Naive thymus-derived CD4-positive, alpha-beta T cell (primary cell): ENCODE measurements at places on chromosomes 13 and 19. TPM values are rescaled to one million over a fixed set of nuclear protein-coding genes. Genes with fewer than 3 reads are reported as not detected.

KIRREL2 gene
- 0.29 TPM for total RNA-seq

FBXO17 gene
- total RNA-seq, result not detected in 2 replicates

NRTN gene
- 0.94 TPM for total RNA-seq

GRCh38 chr19:5045956-5046338 lies 77.0 kb downstream of the KDM4B start:
- no peaks in the 10 kb centered on the region for H3K4me1 ChIP-seq
- peaks cover under 1% of the 10 kb centered on the region for H3K36me3 ChIP-seq
- DNase-seq, result no peak
- no peak overlapping the region for H3K4me3 ChIP-seq

LNX2 gene
- total RNA-seq, result 10.6 TPM

DNA sequence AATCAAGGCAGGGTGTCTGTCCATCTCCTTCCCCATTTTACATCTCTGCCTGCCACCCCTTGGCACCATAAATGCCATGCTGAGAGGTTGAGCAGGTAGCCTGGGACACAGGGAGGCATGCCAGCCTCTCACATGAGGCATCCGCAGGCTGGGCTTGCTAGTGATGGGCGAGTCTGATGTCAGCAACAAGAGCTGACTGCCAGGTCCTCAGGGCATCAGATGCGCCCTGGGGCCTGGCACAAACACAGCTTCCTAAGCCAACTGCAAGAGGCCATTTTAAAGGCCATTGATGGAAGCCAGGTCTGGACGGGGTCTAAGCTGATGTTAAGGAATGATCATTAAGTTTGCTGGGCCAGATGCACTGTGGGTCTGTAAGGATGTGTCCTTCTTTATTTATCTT lies 34.6 kb downstream of the MYH14 start:
- H3K27ac ChIP-seq, result no peak overlapping the region
- H3K4me1 ChIP-seq, result no peaks in the 10 kb centered on the region
- H3K27me3 ChIP-seq, result no peaks in the 10 kb centered on the region
- DNase-seq, result no peak
- H3K36me3 ChIP-seq, result no peaks in the 10 kb centered on the region

ZGLP1 gene
- total RNA-seq, result 11.4 TPM

DNA sequence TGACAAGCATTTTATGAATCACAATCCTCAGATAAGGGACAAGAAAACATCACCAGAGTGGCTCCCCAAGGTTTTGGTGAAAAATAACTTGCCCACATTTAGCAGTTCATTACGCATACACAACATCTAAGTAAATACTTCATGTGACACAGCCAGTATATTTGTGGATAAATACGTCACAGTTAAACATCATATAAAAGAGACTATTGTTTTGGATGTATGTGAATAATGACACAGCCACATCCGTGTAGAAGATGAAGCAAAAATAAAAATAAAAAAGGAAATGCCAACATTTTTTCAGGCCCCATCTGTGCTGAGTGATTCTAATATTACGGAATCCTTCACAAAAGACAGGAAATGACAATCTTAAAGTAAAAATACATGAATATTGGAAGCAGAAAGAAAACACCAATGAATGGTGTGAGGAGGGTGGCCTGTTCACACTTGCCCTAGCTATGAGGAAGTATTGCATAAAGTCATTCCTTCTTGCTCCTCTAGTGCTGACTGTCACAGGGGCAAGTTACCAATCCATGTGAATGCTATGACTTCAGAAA lies 457.1 kb downstream of the KLF12 start:
- no peak overlapping the region for H3K4me3 ChIP-seq
- H3K27me3 ChIP-seq, result no peaks in the 10 kb centered on the region
- DNase-seq, result no peak
- H3K27ac ChIP-seq, result no peak overlapping the region

ZNF420 gene
- 34.9 TPM for total RNA-seq

DNA sequence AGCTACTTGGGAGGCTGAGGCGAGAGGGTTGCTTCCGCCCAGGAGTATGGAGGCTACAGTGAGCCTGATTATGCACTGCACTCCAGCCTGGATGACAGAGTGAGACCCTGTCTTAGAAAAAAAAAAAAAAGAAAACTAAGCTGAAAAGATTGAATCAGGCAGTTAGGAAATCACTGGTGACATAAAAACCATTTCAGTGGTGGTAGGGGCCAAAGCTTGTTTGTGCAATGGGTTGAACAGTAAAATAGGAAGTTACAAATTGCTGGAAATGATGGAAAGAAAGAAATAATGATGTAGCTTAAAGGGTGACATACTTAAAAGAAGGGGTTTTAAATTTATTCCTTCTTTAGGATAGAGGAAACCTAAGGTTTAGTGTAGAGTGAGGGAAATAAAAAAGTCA lies 4.8 kb upstream of the OXGR1 start:
- H3K27ac ChIP-seq, result no peak overlapping the region
- no peaks in the 10 kb centered on the region for H3K36me3 ChIP-seq
- DNase-seq, result no peak
- H3K4me1 ChIP-seq, result no peaks in the 10 kb centered on the region

HSPB6 gene
- not detected for total RNA-seq

NCCRP1 gene
- total RNA-seq, result not detected

GZMM gene
- total RNA-seq, result 31.5 TPM

- H3K36me3 ChIP-seq, result peaks cover 12% of the 10 kb centered on the region
- no peaks in the 10 kb centered on the region for H3K4me1 ChIP-seq
- H3K27me3 ChIP-seq, result no peaks in the 10 kb centered on the region
Observed at GRCh38 chr13:113470073-113470472, 16.8 kb upstream of the ADPRHL1 start.

DNA sequence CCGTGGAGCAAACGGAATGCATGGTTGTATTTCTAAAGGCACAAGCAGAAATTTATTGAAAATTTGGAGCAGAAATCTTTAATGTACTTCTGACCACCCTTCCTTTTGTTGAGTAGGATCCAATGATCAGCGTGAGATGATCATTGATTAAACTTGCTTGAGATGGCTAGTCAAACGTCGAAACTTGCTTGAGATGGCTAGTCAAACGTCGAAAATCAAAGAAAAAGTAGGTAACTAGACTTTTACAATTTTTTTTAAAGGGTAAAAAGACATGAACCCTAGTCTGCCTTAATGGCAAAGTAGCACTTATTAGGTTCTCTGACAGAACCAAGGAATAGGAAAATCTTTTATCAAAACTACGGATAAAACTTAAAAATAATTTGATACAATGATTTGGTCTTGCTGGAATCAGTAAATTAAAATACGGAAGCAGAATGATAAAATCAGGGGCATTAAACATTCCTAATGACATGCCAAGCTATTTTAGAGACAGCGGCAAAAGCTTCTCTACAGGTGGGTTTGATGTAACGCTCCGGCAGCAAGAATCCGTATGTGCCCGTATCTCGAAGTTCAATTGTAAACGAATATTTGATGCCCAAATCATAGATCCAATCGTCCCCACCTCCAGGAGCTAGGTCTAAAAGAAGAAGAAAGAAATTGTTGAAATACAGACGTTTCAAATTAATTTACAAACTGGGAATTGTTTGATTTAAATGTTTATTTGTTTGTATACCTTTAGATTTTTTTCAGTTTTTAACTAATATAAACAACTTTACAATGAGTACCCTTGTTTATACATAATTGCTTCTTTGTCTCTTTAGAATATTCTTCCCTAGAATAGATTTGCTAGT lies 841 bp upstream of the ZC3H13 start:
- peak overlapping the region; percentile 98 for H3K27ac ChIP-seq
- peak overlapping the region; percentile 89 for H3K4me3 ChIP-seq
- no peaks in the 10 kb centered on the region for H3K27me3 ChIP-seq
- no peak for DNase-seq
- H3K36me3 ChIP-seq, result no peaks in the 10 kb centered on the region

GRCh38 chr13:40982772-40983171 lies 36.3 kb downstream of the ELF1 start:
- peaks cover 34% of the 10 kb centered on the region for H3K4me1 ChIP-seq
- H3K27ac ChIP-seq, result peak overlapping the region; percentile 86
- no peaks in the 10 kb centered on the region for H3K27me3 ChIP-seq
- no peaks in the 10 kb centered on the region for H3K36me3 ChIP-seq
- DNase-seq, result no peak

DNA sequence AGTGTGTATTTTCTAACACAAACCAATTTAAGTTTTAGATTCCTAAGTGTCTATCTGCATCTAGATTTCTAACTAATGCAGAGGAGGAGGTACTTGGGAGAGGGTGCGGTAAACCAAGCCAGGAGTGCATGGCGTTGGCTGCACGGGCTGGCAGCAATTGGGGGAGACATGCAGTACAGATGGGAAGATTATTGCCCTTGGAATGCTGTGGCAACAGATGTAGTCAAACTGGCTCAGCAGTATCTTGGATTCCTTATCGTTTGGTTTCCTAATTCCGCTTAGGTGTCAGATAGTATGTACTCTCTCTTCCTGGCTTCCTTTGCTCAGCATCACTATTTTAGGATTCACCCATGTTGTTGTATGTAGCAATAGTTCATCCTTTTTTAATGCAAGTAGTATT lies 29.4 kb upstream of the STK24 start:
- no peaks in the 10 kb centered on the region for H3K27me3 ChIP-seq
- no peaks in the 10 kb centered on the region for H3K36me3 ChIP-seq
- H3K4me1 ChIP-seq, result no peaks in the 10 kb centered on the region
- no peak overlapping the region for H3K27ac ChIP-seq
- no peak for DNase-seq

ELAVL3 gene
- total RNA-seq, result 0.19 TPM in 1 of 2 replicates, not detected in the other

KASH5 gene
- 0.97 TPM for total RNA-seq

DNA sequence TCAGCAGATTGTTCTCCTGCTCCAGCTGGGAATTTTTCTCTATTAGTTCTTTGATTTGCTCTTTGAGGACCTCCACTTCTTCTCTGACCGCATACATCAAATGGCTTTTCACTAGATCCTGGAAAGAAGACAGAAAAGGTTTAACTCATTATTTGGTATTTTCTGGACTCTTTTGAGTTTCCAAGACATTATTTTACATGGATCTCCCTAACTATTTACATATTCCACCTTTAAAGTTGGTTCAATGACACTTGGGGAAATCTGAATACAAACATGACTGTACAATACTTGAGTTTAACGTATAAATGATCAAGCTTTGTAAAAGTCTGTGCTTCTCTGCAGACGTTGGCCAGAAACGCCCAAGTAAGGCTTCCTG lies 61.1 kb downstream of the SERP2 start:
- peaks cover 13% of the 10 kb centered on the region for H3K4me1 ChIP-seq
- DNase-seq, result no peak
- H3K27ac ChIP-seq, result peak overlapping the region; percentile 49
- no peaks in the 10 kb centered on the region for H3K27me3 ChIP-seq
- H3K36me3 ChIP-seq, result no peaks in the 10 kb centered on the region
- H3K4me3 ChIP-seq, result peak overlapping the region; percentile 65

GARIN5A gene
- 0.61 TPM for total RNA-seq

FXYD3 gene
- total RNA-seq, result not detected

DNA sequence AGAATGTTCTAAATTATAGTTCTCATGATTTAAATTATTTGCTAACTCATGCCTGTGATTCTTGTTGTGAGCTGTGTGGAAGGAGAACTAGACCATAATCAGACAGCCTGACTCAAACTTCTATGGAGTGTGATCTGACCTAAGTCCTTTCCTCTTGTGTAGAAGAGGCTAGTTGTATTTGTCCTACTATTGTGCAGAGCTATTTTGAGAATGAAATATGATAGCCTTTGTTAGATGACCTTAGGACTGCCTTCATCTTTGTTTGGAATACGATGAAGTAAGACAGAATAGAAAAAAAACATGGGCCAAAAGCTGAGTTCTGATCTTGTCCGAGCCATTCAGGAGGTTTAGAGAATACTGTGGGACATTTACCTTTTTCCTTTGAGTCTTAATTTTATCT lies 119.4 kb downstream of the STOML3 start:
- no peak overlapping the region for H3K27ac ChIP-seq
- DNase-seq, result no peak
- H3K27me3 ChIP-seq, result no peaks in the 10 kb centered on the region

SULT2A1 gene
- not detected for total RNA-seq

DNA sequence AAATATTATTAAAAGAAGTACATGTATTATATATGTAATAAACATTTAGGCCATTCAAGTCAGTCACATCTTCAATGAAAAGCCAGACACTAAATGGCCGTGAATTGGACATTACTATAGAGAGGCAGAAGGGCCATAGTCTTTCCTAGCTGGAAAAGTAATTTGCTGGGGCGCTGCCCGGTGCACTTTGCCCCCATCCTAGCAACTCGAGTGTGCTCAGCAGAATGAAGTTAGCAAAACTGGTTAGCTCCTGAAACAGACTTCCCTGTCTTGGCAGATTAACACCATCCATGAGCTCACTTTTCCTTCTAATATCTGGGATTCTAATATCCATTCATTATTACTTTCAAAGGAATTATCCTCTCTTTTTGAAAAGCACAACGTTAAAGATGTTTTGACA lies 2.8 kb upstream of the SPRYD7 start:
- no peak for DNase-seq
- no peaks in the 10 kb centered on the region for H3K27me3 ChIP-seq
- no peaks in the 10 kb centered on the region for H3K36me3 ChIP-seq
- H3K4me3 ChIP-seq, result no peak overlapping the region

- no peaks in the 10 kb centered on the region for H3K4me1 ChIP-seq
- H3K36me3 ChIP-seq, result peaks cover 8% of the 10 kb centered on the region
- H3K27me3 ChIP-seq, result no peaks in the 10 kb centered on the region
- no peak overlapping the region for H3K4me3 ChIP-seq
Observed at GRCh38 chr13:113327766-113328471, 30.9 kb downstream of the LAMP1 start.

ING1 gene
- total RNA-seq, result 14.4 TPM

DHDH gene
- total RNA-seq, result 1.7 TPM

DNA sequence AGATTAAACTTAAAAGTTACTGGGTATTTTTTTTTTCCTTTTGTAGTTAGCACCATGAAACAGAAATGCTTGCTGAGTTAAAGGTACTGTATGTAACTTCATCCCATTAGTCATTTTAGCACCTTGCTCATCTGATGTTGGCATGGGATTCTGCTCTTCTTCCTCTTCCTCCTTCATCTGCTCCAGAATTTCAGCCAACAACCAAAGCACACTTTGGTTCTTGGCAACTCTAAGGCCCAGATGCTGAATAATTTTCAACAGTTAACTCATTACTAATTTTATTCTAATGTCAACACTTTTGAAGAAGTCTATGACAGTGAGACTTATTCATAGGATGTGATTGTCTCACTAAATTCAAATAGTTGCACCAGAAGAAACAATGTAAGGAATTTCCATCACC lies 359.2 kb downstream of the KCTD12 start:
- DNase-seq, result no peak
- H3K27ac ChIP-seq, result no peak overlapping the region
- no peak overlapping the region for H3K4me3 ChIP-seq

- no peaks in the 10 kb centered on the region for H3K36me3 ChIP-seq
- H3K4me3 ChIP-seq, result no peak overlapping the region
- H3K27ac ChIP-seq, result no peak overlapping the region
- no peak for DNase-seq
- H3K4me1 ChIP-seq, result no peaks in the 10 kb centered on the region
Observed at GRCh38 chr13:59873856-59874255, 289.9 kb downstream of the DIAPH3 start.

DNA sequence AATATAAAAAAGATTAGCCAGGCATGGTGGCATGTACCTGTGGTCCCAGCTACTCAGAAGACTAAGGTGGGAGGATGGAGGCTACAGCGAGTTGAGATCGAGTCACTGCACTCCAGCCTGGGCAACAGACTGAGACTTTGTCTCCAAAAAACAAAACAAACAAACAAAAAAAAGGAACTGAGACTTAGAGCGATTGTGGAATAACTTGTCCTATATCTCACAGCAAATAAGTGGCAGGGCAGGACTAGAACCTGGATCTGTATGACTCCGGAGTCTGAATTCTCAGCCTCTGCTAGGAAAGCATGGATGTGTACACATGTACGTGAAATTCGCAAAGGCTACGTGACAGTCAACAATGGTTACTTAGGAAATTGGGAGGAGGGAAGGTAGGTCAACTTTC lies 20.1 kb downstream of the KRTDAP start:
- no peaks in the 10 kb centered on the region for H3K4me1 ChIP-seq
- no peak overlapping the region for H3K4me3 ChIP-seq
- no peaks in the 10 kb centered on the region for H3K36me3 ChIP-seq
- H3K27me3 ChIP-seq, result no peaks in the 10 kb centered on the region
